ENCODE measurements at places on chromosomes 16 and 17. TPM values are rescaled to one million over a fixed set of nuclear protein-coding genes. Genes with fewer than 3 reads are reported as not detected.

GRCh38 chr16:69399361-69399760, 13.6 kb upstream of the TERF2 start:
- peaks cover 17% of the 10 kb centered on the region for H3K4me1 ChIP-seq
- no peak overlapping the region for H3K4me3 ChIP-seq
- H3K27ac ChIP-seq, result no peak overlapping the region
- DNase-seq, result no peak
- H3K27me3 ChIP-seq, result no peaks in the 10 kb centered on the region
- no peaks in the 10 kb centered on the region for H3K36me3 ChIP-seq

DNA sequence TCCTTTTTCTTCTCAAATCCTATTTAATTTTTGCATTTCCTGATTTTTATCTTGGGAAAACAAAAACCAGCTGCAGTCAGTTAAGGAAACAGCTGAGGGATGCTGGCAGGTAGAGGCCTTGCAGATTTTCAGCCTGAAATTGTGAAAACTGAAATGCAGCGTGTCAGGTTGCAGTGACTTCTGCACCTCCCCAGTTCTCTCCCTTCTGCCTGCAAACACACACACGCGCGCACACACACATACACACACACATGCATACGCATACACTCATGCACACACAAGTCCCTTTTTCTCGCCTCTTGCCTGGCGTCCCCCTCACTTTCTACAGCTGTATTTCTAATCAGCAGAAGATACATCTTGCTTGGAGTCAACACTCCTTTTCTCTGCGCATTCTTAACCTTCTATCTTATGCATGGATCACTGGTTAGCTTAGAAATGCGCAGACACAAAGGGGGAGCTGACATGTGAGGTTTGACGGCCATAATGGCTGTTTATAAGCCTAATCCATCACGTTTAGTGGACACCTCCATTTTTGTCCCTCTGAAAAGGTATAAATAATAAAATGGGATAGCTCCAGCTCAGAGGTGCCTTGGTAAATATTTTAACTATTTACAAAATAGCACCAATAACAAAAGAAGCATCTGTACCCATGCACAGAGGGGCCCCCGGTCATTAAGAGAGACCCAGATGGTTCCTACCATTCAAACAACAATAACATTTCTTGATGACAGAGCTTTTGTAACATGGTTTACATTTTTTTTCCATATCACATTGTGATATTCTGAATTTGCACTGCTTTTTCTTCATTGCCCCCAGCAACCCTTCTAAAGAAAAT, 392.1 kb upstream of the SALL1 start:
- no peaks in the 10 kb centered on the region for H3K4me1 ChIP-seq
- DNase-seq, result no peak

MYL11 gene
- not detected for total RNA-seq

DNA sequence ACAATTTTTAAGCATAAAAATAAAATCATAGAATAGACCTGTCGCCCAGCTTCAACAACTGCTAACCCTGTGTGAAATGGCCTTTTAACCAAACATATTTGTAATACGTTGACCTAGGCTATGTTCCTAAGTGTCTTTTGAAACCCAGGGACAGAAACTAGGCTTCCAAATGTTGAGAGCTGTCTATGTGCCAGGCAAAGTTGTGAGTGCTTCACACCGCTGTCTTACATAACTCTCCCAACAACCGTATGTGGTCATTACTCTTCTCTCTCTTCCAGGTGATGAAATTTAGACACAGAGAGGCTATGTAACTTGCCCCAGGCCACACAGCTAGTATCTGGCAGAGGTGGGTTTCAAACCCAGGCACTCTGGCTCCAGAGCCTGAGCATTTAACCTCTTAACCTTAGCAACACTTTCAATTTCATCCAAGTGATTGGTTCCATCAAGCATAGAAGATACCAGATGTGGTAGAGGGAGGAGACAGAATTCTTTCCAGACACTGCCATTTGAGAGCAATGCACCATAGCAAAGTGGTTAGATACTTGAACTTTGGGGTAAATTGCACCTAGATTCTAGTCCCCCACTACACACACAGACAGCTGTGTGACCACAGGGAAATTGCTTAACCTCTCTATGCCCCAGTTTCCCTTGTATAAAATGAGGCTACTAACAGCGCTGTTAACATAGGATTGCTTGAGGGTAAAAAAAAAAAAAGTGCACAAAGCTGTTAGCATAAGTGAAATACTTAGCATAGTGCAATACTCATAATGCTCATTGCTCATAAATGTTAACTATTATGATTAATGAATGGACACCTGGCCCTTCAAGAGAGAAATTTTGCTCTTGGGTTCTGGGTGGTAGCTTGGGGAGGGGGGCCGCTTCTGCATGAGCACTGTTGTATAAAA, 160.6 kb downstream of the IRX3 start:
- DNase-seq, result no peak
- no peaks in the 10 kb centered on the region for H3K4me1 ChIP-seq
- no peak overlapping the region for H3K4me3 ChIP-seq
- H3K27me3 ChIP-seq, result no peaks in the 10 kb centered on the region

ATP2C2 gene
- total RNA-seq, result not detected
